ENCODE measurements at places on chromosomes 16 and 17.

DNA sequence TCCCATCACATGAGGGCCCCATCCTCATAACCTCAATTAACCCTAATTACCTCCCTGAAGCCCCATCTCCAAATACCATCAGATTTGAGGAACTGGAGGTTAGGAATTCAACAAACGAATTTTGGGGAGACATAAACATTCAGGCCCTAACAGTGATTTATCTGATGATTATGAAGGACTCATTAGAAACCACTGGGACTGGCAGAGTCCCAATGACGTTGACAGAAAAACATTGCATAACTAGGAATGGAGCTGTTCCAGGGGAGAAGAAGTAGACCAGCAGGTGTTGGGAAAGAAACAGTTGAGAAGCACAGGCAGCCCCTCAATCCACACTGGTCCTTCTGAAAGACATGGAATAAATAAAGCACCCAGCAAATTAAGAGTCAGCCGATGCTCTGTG is 282.0 kb downstream of the MAP2K4 start:
- no peak for DNase-seq

- no peak for DNase-seq
Observed at GRCh38 chr17:55063885-55064874, 95.6 kb downstream of the STXBP4 start.

DNA sequence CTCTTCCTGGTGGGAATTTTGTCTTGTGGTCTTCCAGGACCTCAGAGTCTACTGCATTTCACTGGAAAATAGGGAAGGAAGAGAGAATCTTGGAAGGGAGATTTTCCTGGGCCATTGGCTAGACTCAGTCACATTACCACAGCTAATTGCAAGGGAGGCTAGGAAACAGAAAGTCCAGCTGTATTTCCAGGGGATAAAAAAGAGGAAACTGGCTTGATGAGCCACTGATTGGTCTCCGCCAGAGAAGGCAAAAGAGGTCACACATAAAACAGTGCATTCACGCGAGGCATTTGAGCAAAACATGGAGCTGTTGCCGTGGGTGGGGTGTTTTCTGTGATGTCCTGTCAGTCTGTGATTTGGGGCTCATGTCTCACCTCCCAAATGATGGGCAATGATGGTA is 345.3 kb downstream of the FOXL1 start:
- no peak for DNase-seq

GRCh38 chr17:82386255-82386831 is 14.8 kb downstream of the UTS2R start:
- DNase-seq: no peak

DNA sequence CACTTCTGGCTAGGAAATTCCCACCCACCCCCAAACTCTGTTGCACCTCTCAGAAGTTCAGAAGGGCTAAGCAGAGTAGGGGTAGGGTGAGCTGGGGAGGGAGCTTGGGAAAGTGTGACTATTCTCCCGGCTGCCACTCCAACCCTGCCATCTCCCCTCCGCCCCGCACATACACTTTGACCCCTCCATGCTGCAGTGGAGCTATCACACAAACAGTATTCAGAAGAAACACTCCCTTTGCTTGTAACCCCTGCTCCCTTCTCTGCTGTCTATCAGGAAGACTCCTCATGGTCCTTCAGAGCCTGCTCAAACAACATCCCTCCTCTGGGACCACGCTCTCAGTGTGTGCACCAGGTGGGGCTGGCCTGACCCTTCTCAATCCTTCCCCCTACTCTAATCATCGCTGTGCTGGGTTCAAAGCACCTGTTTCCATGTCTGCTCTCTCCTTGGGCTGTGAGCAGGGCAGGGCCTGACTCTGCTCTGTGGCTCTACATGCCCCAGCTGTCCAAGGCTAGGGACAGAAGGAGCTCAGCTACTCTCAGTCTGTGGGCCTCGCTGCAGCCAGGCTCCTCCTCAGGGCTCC is 8.6 kb downstream of the SLC13A5 start:
- DNase-seq: no peak

DNA sequence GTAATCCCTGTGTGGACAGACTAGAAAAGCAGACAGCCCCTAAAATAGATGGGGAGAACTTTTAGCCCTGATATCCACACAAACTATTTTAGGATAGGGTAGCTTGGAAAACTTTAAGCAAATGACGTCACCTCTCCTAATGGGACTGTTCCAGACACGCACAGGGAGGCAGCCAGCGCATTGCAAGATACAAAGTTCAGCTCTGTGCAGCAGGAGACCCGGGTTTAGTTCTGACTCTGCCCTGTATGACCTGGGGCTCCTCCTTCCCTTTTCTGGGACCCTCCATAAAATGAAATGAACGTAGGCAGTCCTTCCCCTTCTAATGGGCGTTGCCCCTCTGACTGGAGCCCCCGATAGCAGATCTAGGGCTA is 6.3 kb downstream of the ZNF689 start:
- no peak for DNase-seq

DNA sequence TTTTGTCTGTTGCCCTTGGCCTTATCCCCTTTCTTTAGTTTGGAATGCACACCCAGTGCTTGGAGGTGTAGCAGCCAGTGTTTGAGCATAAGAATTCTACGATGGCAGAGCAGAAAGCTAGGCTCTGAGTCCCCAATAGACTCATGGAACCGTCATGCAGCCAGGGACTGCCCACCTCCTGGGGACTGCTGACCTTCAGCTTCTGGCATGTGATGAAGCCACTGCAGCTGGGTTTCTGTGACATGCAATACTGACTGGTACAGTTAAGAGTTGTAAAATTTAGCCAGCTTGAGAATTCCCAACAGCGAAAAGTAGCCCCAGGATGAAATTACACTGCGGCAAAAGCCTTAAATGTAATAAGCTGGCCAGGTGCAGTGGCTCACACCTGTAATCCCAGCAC is 9.0 kb upstream of the MAP3K14 start:
- DNase-seq: no peak

DNA sequence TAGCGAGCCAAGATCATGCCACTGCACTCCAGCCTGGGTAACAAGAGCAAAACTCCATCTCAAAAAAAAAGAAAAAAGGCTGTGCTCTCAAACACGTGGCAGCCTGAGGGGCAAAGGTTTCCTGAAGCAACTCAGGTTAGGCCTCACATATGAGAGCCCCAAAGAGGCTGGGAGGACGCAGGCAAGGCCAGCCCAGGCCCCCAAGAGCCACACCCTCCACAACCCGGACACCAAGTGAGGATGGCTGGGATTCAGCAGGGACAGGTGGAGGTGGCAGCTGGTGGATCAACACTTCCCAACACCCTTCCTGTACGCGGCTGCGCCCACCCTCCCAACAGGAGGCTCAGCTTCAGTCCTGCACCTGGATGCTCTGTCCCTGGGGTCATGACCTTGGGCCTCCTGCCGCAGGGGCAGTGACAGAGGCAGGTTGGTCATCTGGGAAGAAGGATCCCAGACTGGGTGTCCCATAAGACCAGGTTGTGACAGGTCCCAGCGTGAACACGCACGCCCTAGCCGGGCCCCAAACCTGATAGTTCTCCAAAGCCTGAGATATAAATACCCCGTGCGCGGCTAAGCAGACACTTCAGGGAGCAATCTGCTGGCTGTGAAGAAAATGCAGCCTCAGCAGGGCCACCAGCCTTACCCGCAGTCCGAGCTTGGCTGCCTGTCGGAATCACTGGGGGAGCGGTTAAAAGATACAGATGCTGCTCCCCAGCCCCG is 78.1 kb downstream of the TIMM22 start:
- no peak for DNase-seq

DNA sequence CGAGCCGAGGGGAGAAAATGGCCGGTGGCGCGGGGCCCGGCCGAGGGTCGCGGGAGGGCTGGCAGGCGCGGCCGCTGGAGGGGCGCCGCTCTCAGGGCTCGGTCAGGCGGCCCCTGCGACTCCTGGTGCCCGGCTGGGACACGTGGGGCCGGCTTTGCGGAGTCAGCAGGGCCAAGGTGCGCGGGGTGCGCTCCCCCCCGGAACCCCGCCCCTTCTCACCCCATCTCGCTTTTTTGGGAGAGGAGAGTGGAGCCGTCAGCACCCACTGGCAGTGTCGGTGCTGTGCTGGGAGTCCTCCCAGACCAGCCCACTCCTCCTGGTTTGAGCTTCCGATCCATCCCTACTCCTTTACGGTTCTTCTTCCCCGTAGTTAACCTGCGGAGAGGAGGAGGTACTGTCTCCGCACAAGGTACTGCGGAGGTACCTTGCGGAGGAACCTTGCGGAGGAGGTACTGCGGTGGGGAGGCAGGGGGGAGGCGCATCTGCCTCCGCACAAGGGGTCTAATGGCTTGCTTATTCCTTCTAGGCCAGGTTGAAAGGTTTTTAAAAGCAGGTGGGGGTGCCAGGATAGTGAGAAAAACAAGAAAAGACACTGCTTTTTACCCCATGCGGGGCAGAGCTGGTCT is 19.1 kb upstream of the CBX8 start:
- no peak for DNase-seq

DNA sequence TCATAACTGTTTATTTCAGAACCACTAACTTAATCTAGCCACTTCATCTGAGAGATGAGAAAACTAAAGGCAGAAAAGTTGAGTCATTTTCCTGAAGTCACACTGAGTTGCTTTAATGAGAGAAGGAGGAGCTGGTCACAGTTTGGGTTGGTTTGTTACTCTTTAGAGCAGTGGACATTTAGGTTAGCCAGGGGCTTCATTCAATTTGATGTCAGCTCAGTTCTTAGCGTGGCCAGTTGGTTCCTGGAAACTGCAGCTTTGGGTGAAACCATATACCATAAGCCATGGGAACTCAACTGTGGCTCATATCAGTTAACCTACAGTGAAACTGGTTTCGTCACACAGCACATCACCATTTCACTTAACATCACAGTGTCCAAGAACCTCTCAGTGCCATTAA is 59.2 kb upstream of the ADORA2B start:
- no peak for DNase-seq

Data from fibroblast of skin of right biceps (primary cell).